ENCODE measurements at places on chromosomes 7 and 10. TPM values are rescaled to one million over a fixed set of nuclear protein-coding genes. Genes with fewer than 3 reads are reported as not detected.

The DPP6 gene
- not detected for total RNA-seq

- DNase-seq: no peak
- H3K27ac ChIP-seq: no peak overlapping the region
- H3K27me3 ChIP-seq: no peaks in the 10 kb centered on the region
- H3K36me3 ChIP-seq: no peaks in the 10 kb centered on the region
- no peak overlapping the region for H3K4me3 ChIP-seq
These were observed 283.6 kb downstream of the SUGCT start for GRCh38 chr7:40418448-40418847.

DNA sequence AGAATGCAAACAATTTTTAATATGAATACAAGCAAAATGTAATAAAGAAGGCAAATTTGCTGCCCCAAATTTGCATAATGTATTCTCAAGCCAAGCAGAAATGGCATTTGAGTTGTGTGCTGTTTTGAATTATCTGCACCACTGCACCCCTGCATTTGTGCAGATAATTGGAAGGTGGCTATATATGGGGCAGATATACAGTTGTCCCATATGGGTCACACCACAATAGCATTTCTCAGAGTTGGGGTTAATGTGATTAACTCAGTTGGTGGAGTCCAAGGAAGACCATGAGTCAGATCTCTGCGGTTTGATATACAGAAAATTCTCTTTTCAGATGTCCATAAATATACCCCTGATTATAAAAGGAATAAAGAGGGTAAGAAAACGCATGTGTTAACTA, 68.9 kb upstream of the EXOC4 start:
- no peaks in the 10 kb centered on the region for H3K36me3 ChIP-seq
- no peak overlapping the region for H3K27ac ChIP-seq

- H3K27me3 ChIP-seq: no peaks in the 10 kb centered on the region
- H3K36me3 ChIP-seq: no peaks in the 10 kb centered on the region
- no peak overlapping the region for H3K27ac ChIP-seq
- no peak for DNase-seq
- H3K4me1 ChIP-seq: no peaks in the 10 kb centered on the region
These were observed 169.3 kb upstream of the MALRD1 start for GRCh38 chr10:18879284-18879683.

- no peaks in the 10 kb centered on the region for H3K4me1 ChIP-seq
- H3K27me3 ChIP-seq: peaks cover 1% of the 10 kb centered on the region
- no peak overlapping the region for H3K27ac ChIP-seq
- H3K36me3 ChIP-seq: no peaks in the 10 kb centered on the region
These were observed 32.9 kb downstream of the SHTN1 start for GRCh38 chr10:116972131-116972530.

- DNase-seq: peak; percentile 73
- peak overlapping the region; percentile 92 for H3K27ac ChIP-seq
- H3K36me3 ChIP-seq: peaks cover 56% of the 10 kb centered on the region
- peaks cover 82% of the 10 kb centered on the region for H3K4me1 ChIP-seq
- no peaks in the 10 kb centered on the region for H3K27me3 ChIP-seq
These were observed 12.2 kb upstream of the GIMAP7 start for GRCh38 chr7:150502519-150502918.
